Activated CD8-positive, alpha-beta memory T cell treated with anti-CD3 and anti-CD28 coated beads for 1 hour (primary cell): ENCODE measurements at places on chromosomes 7 and 10.

DNA sequence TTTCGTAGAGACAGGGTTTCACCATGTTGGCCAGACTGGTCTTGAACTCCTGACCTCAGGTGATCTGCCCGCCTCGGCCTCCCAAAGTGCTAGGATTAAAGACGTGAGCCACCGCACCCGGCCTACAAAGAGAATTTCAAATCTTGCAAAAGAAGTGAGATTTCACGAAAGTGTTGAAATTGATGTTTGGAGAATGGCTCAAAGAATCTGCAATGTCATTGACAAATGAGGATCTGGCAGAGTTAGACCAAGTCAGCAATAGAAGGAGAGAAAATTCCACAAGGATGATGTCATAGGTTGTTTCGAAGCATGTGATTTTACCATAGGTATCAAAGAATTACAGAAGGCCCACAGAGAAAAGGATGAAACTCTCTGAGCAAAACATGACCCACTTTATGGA lies 71.7 kb downstream of the LYZL2 start:
- no peak for DNase-seq

DNA sequence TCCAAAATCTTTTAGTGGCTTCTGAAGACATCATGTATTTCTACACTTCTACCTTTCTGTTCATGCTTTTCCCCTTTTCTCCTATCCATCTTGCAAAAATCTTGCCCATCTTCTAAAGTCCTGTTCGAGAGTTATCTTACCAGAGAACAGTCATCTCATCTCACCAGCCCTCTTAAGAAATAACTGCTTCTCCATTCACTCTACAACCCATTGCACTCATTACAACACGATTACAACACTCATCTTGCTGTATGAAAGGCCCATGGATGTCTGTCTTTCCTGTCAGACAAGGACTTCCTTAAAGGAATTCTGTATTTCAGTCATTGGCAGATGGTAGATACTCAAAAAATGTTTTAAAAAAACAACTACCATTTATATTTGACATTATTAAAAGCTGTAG lies 30.8 kb downstream of the ZNF438 start:
- no peak for DNase-seq

GRCh38 chr10:76297358-76297757 lies 865.9 kb downstream of the LRMDA start:
- no peak for DNase-seq

- no peak for DNase-seq
Measured at GRCh38 chr7:69060516-69060915, 537.8 kb upstream of the AUTS2 start.

GRCh38 chr10:92003258-92003657 lies 79.7 kb downstream of the BTAF1 start:
- DNase-seq: no peak

GRCh38 chr7:140342727-140343514 lies 55.4 kb downstream of the SLC37A3 start:
- DNase-seq: no peak

DNA sequence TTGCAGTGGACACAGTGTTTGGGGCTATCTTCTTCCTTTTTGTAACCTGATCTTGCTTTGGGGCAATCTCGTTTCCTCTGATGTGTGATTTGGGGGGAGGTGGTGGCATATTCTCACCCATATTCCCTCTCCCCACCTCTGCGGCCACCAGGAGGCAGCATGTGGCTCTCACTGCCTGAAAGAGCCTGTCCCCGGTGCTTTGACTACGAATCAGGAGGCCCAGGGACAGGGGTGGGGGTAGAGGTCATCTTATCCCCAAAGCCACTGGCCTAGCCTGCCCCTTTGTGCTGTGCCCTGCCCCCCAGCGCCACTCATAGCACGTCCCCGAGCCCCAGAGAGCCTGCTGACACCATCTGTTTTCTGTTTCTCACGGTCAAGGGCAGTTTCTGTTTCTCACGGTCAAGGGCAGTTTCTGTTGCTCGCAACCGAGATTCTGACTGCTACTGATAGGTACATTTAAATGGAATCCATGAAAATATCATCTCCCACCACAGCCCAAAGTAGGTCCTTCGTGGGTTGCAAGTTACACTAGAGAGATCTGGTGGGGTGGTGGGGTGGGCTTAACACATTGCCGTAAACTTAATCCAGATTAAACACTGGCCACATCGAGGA lies 28.2 kb downstream of the PHYH start:
- peak; percentile 27 for DNase-seq

- DNase-seq: no peak
Measured at GRCh38 chr10:91590142-91590903, 42.5 kb downstream of the PPP1R3C start.

- DNase-seq: no peak
Measured at GRCh38 chr7:24701261-24702235, 55.7 kb downstream of the GSDME start.

GRCh38 chr7:136869991-136870865 lies 1.8 kb downstream of the CHRM2 start:
- DNase-seq: no peak

DNA sequence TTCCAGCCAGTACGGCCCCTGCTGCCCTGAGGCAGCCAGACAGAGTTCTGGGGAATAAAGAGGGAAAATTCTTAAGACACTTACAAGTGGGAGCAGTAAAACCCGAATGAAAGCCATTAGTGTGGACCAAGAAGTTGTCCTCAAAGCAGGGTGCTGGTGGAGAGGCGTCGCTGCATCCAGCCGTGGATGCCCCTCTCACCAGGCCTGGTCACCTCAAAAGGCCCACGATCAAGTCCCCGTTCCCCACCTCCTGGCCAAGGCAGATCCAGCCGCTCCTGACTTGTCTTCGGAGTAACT lies 656 bp downstream of the VSTM4 start:
- DNase-seq: no peak

- no peak for DNase-seq
Measured at GRCh38 chr10:80313523-80313922, 24.1 kb upstream of the MAT1A start.

DNA sequence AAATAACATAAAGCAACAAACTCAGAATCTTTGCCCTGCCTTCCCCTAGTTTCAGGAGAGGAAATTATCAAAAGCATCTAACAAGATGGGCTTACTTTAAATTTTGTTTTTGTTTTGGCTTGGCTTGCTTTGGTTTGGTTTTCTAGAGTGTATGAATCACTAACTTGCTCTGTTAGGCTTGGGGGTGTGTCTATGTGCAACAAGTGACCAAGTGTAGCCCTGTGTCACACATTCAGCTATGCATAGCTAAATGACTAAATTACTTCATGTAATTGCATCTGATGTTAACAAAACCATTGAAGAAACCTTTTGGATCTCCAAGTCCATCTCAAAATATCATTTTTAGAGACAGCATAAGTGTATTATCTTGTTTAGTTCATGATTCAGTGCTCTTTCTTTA lies 251.0 kb downstream of the TFEC start:
- DNase-seq: no peak

GRCh38 chr7:64774204-64774842 lies 19.9 kb upstream of the ZNF138 start:
- no peak for DNase-seq

- no peak for DNase-seq
Measured at GRCh38 chr10:75772153-75772887, 340.9 kb downstream of the LRMDA start.

GRCh38 chr10:369684-370448 lies 234.6 kb downstream of the ZMYND11 start:
- DNase-seq: no peak

GRCh38 chr7:50246551-50246950 lies 58.0 kb upstream of the IKZF1 start:
- DNase-seq: no peak

DNA sequence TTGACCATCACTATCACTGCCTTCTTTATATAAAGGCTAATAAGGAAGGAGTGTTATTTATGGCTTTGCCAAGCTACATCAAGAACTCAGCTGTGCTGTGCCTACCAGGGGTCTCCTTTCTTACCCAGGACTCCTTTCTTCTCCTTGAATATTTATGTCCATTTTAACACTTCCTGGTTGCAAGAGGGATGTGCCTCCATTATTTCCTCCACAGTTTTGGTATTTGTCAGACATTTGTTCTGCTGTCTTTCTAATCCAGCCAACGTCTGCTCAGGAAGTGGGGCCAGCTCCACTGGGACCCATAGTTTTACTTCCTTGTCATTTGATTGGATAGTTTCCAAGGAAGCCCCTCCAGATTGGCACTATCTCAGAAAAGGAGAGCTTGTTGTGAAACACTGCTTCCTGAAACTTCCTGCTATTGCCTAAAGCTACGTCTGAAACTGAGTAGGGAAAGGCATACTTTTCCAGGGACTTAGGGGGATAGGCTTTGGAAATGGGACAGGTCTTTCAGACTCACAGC lies 6.6 kb upstream of the STRIP2 start:
- DNase-seq: no peak

GRCh38 chr10:101000127-101000914 lies 713 bp downstream of the LZTS2 start:
- DNase-seq: no peak

- no peak for DNase-seq
Measured at GRCh38 chr7:91291902-91292301, 27.7 kb downstream of the FZD1 start.

DNA sequence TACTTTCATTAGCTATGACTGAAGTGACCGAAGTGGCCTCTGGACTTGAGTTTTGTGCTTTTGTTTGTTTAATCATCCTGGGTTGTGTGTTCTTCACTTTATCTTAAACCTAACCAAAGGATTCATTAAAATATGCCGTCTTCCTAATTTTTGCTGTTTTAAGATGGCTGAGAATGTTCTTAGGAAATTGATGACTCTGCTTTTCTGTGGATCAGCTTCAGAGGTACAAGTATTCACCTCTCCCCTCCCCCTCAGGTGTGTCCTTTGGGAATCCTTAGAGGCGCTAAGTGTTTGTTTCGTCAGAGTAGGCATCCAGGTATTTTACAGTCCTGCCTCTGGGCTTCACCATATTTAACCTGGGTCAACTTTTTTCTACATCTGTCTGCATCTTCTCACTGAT lies 1.1 kb downstream of the CCDC126 start:
- no peak for DNase-seq

GRCh38 chr7:41881331-41882130 lies 178.6 kb upstream of the INHBA start:
- peak; percentile 31 for DNase-seq

DNA sequence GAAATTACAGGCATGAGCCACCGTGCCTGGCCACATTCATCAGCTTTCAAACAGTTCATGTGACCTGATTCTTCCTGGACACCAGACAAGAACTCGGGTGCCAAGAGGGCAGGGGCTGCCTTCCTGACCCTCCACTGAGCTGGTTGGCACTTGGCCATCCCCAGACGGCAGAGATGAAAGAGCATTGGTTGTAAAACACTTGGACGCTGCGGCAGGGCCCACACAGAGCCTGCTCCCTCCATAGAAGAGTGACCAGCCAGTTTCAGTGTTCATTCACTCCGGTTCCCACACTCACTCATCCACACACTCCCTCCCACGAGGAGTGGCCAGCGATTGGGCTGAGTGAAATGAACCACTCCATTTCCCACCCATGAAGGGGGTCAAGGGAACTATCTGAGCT lies 112.3 kb downstream of the ITGB8 start:
- no peak for DNase-seq

GRCh38 chr7:43590862-43591557 lies 8.1 kb downstream of the STK17A start:
- no peak for DNase-seq

DNA sequence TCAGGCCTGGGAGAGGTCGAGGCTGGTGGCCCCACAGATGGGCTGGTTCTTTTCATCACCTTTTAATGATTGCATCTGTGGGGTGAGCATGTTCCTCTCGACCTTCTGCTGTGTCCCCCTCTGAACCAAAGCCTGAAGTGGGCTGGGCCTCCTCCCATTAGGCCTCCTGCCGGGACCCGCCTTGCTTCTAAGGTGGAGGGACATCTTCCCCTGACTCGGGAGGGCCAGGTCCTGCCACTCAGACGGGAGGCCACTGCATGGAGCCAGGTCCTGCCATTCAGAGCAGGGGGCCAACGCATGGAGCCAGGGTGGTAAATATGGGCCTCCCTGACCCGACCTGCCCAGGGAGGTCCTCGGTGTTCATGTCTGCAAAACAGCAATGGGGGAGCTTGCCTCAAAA lies 188.4 kb downstream of the EBF3 start:
- DNase-seq: no peak

- DNase-seq: no peak
Measured at GRCh38 chr7:130154501-130155317, 50.5 kb downstream of the TMEM209 start.

GRCh38 chr7:139044813-139045794 lies 9.3 kb upstream of the ZC3HAV1L start:
- no peak for DNase-seq

- DNase-seq: peak; percentile 13
Measured at GRCh38 chr7:139680676-139681462, 96.9 kb downstream of the HIPK2 start.

DNA sequence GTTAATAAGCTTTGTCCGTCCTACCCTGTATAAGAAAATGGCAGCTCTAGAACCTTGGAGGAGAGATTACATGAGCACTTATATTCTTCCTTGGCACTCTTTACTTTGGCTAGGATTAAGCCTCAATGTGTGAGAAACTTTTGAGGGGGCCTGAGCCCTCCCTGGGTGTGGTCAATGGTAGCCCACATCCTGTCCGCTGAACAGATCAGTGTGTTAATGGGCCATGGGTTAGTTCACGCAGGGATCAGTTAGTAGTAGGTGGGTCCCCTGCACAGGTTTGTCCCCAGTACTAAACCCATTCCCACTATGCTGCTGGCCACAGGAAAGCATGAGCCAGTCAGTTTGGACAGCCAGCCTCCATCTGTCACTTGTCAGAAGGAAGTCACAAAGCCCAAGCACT lies 20.2 kb upstream of the IKZF1 start:
- no peak for DNase-seq

GRCh38 chr7:138590154-138590553 lies 111.0 kb downstream of the SVOPL start:
- no peak for DNase-seq

- DNase-seq: no peak
Measured at GRCh38 chr10:50310560-50311174, 59.4 kb upstream of the ASAH2 start.

GRCh38 chr7:73612598-73613269 lies 11.6 kb downstream of the MLXIPL start:
- no peak for DNase-seq

GRCh38 chr10:63068246-63068645 lies 64.9 kb upstream of the NRBF2 start:
- DNase-seq: no peak

- no peak for DNase-seq
Measured at GRCh38 chr10:1724921-1725488, 12.3 kb downstream of the ADARB2 start.
